ENCODE measurements at places on chromosomes 5 and 9.

DNA sequence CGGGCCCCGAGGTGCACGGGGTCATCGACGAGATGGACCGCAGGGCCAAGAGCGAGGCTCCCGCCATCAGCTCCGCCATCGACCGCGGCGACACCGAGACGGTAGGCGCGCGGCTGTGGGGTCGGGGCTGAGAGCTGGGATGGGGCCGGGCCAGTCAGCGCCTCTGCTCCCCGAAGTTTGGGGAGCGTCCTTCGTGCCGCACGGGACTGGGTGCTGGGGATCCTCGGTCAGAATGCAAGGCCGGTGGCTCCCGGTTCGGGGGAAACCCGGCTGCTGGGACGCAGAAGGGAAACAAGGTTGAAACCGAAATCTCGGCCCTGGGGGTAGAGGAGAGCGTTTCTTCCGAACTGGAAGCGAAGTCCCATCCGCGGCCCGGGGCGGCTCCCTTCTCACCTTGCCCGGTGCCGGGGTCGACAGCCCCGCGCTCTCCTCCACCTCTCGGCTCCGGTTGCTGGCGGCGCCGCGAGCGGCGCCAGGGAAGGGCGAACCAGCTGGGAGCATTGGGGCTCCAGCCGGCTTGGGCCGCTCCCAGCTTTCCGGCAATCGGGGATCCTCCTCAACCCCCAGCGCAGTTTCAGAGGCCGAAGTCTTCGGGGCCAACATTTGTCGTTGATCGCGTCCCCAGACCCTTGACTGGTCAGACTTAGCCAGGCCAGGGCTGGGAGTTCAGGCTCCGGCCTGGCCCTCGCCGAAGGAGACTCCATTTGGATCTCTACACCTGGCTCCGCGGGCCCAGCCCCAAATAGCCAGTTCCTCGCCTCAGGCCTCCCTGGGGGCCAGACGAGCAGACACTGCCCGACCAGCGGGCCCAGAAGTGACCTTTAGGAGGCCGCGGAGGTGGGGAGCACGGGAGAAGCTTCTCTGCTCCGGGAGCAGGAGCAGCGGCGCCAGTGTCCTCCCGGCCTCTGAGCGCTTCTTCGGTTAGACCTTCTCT lies 1.1 kb downstream of the LHX2 start:
- no peak for ATAC-seq

DNA sequence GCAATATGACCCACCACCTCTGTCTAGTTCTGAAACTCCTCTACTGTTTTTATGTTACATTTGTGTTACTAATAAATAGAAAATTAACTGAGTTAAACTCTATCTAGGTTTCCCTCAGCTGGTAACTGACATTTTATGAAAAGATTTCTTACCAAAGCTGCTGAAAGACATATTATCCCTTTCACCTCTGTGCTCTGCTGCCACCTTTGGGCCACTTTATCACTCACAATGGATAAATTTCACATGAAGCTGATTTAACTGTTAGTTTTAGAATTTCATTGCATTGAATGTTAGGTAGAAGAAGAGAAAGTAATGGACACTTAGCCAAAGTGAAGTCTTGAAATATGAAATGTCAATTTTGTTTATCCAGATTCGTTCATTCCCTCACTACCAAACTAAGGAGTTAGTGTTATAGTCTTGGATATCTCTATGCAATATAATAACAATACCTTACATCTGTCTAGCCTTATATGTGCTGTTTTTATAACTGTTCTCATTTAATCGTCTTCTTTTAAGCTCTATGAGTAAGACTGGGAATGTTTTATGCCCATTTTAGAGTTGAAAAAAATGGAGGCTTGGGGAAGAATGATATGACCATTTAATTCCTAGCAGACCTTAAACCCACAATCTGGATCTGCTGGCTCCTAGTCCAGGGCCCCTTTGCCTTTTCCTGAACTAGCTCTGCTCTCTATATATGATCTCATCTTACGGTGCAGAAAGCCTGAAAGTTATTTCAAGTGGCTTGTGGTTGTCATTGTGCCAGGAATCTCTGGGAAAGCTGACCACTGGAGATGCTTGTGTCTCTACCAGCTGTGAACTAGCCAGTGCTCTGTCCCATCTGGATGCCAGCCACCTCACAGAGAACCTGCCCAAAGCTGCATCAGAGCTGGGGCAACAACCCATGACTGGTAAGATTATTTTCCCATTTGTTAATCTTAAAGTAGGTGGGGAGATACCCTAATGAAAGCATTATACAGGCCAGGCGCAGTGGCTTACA lies 97.1 kb downstream of the GOLPH3 start:
- no peak for ATAC-seq

GRCh38 chr5:150234576-150235499 lies 45.0 kb downstream of the SLC6A7 start:
- ATAC-seq = no peak

GRCh38 chr9:26673261-26673660 lies 219.3 kb downstream of the CAAP1 start:
- no peak for ATAC-seq

GRCh38 chr5:98328015-98328414 lies 445.4 kb upstream of the RGMB start:
- no peak for ATAC-seq

DNA sequence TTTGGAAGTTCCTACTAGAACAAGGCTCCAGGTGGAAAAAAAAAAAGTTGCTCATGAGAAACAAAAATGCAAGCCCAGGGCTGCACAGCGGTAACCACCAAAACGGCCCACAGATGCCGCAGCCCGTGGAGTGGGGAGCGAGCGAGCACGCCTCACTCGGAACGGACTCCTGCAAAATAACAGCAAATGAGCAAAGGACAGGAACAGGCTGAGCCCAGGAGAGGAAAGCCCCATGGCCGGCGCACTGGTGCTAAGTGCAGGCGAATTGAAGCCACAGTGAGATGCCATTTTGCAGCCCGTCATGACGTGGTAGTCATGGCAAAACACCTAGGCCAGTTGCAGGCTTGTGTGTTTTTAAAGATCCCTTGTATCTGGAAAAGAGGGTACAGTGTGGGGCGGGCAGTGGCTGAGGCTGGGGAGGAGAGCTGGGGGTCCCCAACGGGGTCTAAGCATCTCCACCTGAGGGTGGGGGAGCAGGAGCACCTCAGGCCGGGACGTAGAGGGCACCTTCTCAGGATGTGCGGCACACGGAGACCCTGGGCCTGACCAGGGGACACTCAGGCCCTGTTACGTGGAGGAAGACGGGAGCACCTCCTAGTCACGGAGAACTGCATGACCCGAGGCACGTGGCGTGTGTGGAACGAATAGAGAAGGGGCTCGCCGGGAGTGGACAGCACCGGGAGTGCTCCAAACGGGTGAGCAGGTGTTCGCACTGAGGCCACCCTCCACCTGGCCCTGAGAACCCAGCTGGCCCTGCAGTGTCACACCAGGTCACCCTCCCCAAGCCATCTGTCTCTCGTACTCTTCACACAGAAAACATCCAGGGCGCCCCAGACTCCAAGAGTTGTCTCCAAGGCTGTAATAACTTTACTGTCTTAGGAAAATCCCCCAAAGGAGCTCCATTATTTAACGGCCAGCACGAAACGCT lies 10.7 kb downstream of the GRM6 start:
- no peak for ATAC-seq
